ENCODE measurements at places on chromosomes 7 and 10. TPM values are rescaled to one million over a fixed set of nuclear protein-coding genes. Genes with fewer than 3 reads are reported as not detected.

DNA sequence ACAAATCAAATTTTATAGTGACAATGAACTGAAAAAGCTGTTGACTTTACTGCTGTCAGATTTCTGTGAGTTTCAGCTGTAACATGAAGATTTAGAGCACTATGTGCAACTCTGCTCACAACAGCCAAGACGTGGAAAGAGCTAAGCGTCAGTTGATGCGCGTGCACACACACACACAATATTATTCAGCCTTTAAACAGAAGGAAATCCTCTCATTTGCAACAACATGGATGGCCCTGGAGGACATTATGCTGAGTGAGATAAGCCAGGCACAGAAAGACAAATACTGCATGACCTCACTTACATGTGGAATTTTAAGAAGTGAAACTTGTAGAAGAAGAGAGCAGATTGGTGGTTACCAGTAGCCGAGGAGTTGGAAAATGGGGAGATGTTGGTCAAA, 82.8 kb upstream of the FRMD4A start:
- H3K4me3 ChIP-seq = no peak overlapping the region
- no peaks in the 10 kb centered on the region for H3K36me3 ChIP-seq
- peaks cover 38% of the 10 kb centered on the region for H3K4me1 ChIP-seq
- H3K27me3 ChIP-seq = peaks cover 39% of the 10 kb centered on the region
- DNase-seq = no peak

DNA sequence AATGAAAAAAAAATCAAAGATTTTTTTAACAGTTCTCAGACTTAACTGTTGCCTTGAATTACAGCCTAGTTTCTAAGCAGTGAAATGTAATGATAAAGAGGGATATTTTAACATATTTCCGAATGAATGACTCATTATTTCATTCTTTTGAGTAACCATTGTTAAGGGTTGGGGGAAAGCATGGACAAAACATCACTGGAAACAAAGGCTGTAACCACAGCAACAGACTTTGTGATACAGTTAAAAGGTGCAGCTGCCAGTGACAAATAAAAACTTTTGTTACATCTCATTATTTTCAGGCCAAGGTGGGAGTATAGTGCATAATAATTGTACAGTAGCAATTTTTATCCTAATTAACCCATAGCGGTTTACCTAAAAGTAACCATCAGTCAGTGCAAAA, 172.6 kb downstream of the LRRTM3 start:
- H3K4me1 ChIP-seq = no peaks in the 10 kb centered on the region
- no peaks in the 10 kb centered on the region for H3K27me3 ChIP-seq
- H3K4me3 ChIP-seq = no peak overlapping the region
- no peak for DNase-seq

DNA sequence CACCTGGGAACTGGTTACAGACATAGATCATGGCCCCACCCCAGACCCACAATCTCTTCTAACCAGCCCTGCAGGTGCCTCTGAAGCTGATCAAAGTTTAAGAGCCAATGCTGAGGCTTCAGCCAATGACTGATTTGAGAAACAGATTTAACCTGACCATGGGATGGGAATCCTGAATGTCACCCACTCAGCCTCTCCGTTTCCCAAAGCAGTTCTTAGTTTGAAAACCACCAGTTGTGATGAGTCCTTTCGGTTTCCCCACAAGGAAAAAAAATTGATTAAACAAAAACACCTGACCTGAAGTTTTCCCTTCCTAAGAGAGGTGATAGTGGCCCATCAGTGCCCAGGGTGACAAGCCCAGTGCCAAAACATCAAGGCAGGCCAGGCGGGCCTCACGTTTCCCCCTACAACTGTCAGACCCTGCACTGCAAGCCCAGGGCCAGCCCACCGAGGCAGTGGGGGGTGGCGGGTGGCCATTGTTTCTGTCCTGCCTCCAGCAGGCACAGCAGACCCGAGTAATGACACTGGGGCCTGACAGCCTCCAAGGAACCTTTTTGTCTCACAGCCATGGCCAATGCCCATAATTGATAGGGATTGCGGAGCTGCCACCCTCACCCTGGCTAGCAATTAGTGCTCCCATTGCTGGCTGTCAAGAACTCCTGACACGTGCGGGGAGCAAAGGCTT, 75.4 kb upstream of the ZMIZ1 start:
- H3K36me3 ChIP-seq = no peaks in the 10 kb centered on the region
- DNase-seq = no peak
- no peak overlapping the region for H3K4me3 ChIP-seq
- no peak overlapping the region for H3K27ac ChIP-seq

DNA sequence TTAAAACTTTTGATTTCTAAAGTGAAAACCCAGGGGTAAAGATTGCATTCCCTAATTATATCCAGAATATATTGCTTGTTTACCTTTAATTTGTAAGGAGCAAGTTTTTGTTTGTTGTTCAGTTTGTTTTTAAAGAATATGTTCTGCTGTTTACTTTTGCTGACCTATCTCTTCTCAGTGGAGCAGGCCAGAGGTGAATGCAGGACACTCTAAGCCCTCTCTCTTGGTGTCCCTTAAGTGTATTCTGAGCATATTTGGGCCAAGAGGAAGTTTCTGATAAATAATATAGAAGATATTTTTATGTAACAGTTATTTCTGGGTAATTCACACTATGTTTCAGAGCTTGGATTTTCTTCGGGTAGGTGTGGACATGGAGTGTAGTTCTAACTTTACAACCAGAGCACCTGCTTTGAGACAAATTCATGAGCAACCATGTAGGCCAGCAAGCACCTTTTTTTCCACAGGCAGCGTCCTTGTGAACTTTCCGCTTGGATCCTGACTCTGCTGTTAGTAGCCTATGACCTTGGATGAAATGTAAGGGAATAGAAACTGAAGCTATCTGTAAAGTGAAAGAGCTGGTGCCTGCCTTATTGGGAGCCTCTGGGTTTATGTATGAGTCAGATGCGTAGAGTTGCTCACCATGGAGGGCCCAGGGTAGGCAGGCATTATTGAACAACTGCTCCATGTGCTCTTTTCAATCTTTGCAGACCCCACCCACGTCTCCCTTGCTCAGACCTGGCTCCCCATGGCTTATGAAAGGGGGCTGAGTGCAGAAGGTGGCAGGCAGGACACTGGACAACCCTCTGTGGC, 16.1 kb downstream of the OGDH start:
- H3K27ac ChIP-seq = peak overlapping the region; percentile 14
- H3K36me3 ChIP-seq = peaks cover 16% of the 10 kb centered on the region
- no peak overlapping the region for H3K4me3 ChIP-seq
- H3K27me3 ChIP-seq = no peaks in the 10 kb centered on the region

GRCh38 chr7:42345478-42346299, 108.7 kb upstream of the GLI3 start:
- no peak overlapping the region for H3K4me3 ChIP-seq
- H3K27ac ChIP-seq = no peak overlapping the region
- no peaks in the 10 kb centered on the region for H3K36me3 ChIP-seq
- peaks cover 8% of the 10 kb centered on the region for H3K27me3 ChIP-seq
- no peak for DNase-seq

- no peak for DNase-seq
- peak overlapping the region; percentile 82 for H3K4me3 ChIP-seq
- peaks cover 3% of the 10 kb centered on the region for H3K27me3 ChIP-seq
- H3K36me3 ChIP-seq = peaks cover 44% of the 10 kb centered on the region
- peak overlapping the region; percentile 97 for H3K27ac ChIP-seq
Measured at GRCh38 chr10:48525113-48525512, 79.8 kb downstream of the ARHGAP22 start.

GRCh38 chr10:47152861-47153349, 147.1 kb upstream of the GDF10 start:
- H3K36me3 ChIP-seq = peaks cover 51% of the 10 kb centered on the region
- no peak overlapping the region for H3K4me3 ChIP-seq
- H3K27me3 ChIP-seq = peaks cover 3% of the 10 kb centered on the region
- H3K27ac ChIP-seq = no peak overlapping the region

Gene C7orf25
- 6.1 TPM for total RNA-seq

Gene PLPP4
- total RNA-seq = 29.3 TPM

Gene BLNK
- total RNA-seq = not detected
